ENCODE measurements at places on chromosomes 1 and 21.

- DNase-seq: peak; percentile 39
Measured at GRCh38 chr1:147171399-147172167, 687 bp downstream of the PRKAB2 start.

- DNase-seq: no peak
Measured at GRCh38 chr1:229951856-229952534, 115.0 kb upstream of the GALNT2 start.

GRCh38 chr1:119895102-119895501 is 1.2 kb downstream of the ADAM30 start:
- no peak for DNase-seq

- DNase-seq: no peak
Measured at GRCh38 chr1:49416758-49417157, 607.0 kb downstream of the AGBL4 start.

DNA sequence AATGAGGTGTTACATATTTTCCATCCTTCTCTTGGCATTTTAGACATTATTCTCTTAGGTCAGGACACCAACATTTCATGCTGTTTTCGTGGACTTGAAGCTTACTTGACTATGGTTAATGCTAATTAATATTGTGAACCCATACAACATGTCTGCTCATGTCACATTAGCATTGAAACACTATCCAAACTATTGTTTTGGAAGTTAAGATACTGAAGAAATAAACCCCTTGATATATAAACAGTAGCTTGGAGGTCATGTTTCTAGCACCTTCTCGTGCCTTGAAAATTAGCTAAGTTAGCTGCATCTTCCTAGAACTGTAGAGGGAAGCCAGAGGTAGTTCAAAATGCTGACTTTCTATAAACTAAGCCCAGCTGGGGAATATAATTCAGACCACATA is 288.8 kb downstream of the LTN1 start:
- no peak for DNase-seq

- no peak for DNase-seq
Measured at GRCh38 chr1:110002695-110003094, 18.1 kb downstream of the AHCYL1 start.

DNA sequence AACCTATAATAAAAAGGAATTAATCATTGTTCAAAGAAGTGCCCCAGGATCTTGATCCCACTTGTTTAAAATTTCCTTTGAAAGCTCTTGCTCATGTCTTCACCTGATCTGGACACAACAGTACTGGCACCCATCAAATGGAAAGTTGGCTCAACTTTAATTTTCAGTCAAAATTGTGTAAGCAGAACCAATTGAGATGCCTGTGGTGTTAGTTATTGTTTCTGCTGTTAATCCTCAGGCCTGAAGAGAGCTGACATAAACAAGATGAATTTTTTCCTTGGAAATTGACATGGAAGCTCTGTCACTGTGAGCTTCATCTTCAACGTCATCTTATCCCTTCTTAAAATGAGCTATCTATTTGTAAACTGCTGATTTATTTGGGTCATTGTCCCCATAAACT is 88.3 kb upstream of the TNFSF4 start:
- DNase-seq: no peak

DNA sequence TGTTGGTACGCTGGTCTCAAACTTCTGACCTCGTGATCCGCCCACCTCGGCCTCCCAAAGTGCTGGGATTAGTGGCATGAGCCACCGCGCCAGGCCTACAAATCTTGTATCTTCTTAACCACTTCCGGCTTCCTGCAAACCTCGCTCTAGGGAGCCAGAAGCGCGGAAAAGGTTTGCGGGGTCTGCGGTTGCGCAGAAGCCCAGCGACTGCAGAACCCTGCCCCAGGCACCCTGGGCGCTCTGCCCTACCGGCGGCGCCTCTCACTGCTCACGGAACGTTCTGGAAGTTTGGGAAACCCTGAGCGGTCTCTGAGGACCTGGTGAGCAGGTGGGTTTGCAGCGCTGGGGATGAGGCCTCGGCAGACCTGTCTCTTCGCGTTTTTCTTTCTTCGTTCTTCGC is at the start of gene C1orf146:
TSS of gene C1orf146 (plus strand) at position 195 of the 400 bp plus-strand sequence. CDS start 13,506 bp downstream, outside the sequence.
- DNase-seq: no peak

DNA sequence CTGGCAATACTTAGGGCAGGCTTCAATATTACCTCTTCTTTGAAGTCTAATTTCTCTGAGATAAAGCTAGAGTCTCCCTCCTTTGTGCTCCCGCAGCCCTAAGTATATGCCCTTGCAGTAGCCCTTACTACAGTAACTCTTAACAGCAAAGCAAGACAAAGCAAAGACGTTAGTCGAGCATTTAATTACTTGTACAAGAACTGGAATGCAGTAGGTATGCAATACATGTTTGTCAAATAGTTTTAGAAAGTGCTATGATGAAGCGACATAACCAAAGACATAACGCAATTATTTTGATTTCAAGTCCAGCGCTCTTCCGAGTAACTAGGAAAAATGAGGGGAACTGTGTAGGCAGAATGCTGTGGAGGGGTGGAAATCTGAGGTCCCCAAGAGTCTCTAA is 1.6 kb downstream of the P3H1 start:
- peak; percentile 32 for DNase-seq

DNA sequence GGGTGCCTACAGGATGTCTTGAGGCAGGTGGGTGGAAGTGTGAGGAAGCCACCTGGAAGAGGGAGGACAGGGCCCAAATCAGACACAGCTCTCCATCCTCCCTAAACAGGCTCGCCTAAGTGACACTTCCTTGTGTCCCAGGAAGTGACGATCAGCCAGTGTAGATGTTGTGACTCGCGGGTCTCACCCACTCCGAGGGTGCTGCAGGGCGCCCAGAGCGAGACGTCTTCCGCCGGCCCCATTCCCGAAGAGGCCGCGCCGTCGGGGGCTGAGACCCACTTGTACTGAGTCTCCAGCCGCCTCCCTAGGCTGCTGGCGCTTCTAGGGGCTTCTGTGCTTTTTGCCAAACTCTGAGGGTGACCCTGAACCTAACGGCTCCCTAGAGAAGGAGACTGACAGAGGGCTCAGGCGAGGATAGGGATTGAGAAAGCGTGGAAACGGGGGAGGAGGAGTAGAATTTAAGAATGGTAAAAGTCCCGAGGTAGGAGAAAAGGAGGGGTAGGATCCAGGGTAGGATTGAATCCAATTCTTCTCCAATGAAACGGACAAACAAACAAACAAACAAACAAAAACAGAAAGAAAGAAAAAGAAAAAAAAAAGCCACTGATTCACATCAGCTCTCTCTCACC is 543 bp upstream of the MARK1 start:
- DNase-seq: peak; percentile 84

DNA sequence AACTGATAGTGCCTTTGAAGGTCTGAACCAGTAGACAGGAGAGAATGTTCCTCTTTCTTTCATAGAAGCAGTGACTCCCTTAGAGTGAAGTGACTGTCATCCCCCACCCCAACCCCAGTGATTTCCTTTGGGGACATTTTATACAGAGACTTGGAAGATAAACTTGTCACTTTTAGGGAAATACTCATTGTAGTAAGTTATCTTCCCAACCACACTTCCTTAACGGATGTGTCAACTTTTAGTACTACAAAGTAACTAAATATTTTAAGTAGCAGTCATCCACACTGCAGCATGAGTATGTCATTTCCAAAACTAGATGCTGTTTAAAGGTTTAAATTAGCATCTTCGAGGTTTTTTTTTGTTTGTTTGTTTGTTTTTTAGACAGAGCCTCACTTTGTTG is 13.7 kb downstream of the LRRC8B start:
- no peak for DNase-seq

DNA sequence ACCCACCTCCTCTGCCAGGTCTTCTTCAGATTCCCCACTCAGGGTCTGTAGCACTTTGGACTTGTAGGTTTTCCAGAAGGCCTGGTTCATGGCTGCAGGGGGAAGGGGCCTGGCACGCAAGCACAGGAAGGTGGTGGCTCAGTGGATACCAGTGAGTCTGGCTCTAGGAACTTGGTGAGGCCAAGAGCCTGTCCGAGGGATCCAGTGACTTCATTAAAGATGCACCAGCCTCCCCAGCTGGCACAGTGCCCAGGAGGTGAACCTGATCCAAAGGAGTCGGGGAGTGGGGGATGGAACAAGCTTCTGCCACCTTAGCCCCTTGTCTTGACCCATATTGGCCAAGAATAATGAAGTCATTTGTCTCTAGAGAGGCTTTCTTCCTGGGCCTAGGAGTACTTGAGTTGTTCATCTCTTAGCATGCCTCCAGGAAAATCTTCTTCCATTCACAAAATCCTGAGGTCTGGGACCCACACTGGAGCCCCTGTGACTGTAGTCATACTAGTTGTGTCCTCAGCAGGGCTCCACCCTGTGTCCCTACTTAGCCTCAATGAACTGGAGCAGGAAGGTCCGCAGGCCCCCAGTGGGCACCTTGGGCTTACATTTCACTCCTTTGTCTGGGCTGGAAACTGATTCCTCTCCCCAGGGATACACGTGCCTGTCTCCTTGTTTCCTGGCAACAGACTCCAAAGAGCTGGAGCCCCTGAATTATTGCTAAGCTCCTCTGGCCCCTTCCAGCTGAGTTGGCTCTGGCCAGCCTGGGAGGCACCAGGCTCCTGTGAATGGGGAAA is at the start of gene C1orf232:
TSS of gene C1orf232 (minus strand) at position 554 of the 788 bp plus-strand sequence. CDS start at position 90, 464 bp downstream.
- peak; percentile 82 for DNase-seq

DNA sequence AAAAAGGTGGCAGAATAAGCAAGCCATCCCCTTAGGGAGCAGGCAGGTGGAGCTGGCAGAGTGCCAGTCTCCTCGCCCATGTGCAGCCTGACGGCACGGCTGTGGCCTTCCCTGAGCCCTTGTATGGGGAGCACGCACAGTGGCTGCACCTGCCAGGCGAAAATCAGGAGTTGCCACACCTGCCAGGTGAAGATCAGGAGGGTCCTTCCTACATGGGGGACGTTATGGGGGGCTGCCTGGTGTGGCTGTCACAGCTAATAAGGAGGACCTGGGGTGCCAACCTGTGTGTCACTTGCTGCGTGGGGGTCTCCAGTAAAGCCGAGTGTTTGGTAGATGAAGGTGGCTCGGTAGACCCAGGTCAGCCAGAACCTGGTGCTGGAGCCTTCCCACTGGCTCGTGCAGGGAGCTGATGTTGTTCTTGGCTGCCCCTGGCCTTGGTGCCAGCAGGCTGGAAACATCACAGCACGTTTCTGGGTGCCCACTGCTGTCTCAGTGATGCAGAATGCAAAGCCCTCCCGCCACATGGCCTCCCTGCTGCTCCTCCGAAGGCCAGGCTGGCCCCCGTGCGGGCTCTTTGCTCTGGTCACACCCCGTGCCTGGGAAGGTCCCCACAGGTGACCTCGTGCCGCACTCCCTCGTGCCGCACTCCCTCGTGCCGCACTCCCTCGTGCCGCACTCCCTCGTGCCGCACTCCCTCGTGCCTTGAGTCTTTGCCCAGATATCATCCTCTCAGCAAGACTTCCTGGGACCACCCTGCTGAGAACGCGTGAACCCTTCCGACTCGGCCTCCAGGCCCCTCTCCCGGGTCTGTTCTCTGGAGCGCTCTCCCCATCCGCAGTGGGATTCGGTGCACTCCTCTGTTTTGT is 55.4 kb downstream of the SLC37A1 start:
- DNase-seq: no peak

- no peak for DNase-seq
Measured at GRCh38 chr1:2519729-2520128, 6.7 kb downstream of the PANK4 start.

- no peak for DNase-seq
Measured at GRCh38 chr1:3625151-3625907, 514 bp downstream of the TPRG1L start.

DNA sequence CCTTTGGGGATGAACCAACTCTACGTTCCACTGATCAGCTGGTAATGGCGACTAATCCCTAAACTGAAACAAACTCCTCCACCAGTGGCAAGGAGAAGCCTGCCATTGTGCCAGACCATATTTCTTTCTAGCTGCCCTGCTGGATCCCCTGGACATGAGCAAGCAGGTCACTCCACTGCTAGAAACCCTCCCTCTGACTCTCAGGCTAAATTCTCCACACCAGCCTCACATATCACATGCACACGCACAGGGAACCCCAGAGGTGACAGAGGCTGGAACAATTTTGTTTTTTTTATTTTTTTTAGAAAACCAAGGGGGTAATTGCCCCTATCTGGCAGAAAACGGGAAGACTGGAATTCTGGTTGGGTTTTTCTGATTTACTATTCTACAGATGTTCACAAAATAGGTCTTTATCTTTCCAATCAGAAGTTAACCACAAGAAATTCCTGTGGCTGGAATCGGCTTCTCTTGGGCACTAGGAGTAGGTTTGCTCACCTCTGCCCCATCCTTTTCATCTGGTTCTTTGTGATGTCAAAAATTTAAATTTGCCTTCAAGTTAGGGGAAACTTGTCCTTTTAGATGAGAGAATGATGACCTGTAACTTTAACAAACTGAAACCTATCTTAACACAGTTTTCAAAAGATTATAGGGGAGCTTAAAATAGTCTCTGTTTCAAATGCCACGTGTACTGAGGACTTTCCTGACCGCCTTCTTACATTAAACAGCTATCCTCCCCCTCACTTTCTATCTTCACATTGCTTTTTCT is 258.1 kb downstream of the SDCCAG8 start:
- no peak for DNase-seq

DNA sequence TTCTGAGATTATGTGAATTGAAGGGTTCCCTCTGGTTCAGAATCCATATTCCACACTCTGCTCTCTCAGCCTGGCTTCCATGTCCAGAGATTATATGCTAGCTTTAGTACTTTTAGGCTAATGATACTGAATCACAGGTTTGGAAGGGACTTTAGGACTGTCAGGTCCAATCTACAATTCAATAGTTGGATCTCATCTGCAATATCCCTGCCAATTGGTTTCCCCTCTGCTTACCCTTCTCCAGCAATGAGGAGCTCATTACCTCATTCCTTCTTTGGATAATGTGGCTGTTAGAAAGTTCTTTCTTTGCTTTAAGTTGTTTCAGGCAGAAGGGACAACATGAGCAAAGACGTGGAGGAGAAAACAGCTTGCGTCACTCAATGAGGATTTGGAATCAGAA is 245.3 kb downstream of the PLPP3 start:
- no peak for DNase-seq

DNA sequence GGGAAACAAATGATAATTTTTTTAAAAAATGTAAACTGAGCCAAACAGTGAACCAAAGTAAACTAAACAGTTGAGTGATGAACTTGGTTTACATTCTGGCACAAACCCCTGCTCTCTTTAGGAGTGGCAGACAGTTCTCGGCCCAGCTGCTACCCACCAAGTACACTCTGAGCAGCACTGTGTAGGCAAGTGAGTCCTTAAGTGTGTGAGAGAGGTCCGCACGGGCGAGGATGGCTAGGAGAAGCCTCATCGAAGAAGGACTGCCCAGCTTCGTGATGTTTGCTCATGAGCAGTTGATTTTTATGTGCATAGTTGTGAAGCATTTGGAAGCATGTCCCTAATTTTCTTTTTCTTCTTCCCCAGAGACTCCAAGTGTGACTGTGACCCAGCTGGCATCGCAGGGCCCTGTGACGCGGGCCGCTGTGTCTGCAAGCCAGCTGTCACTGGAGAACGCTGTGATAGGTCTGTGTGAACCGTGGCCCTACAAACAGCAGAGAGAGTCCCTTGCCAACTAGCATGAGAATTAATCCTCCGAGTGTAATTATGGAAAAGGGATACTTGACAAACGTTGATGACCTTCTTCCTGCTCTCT is 32.1 kb downstream of the LAMC2 start:
- DNase-seq: peak; percentile 78

GRCh38 chr1:181659321-181659957 is 176.1 kb downstream of the CACNA1E start:
- DNase-seq: peak; percentile 78

- DNase-seq: no peak
Measured at GRCh38 chr1:212595787-212596714, 12.5 kb upstream of the ATF3 start.

- no peak for DNase-seq
Measured at GRCh38 chr1:96967311-96967710, 245.7 kb downstream of the PTBP2 start.
